K562 (cell line): ENCODE measurements at places on chromosomes 6 and 20.

- DNase-seq, result no peak
Observed at GRCh38 chr20:58923117-58923712, 57.8 kb upstream of the NELFCD start.

DNA sequence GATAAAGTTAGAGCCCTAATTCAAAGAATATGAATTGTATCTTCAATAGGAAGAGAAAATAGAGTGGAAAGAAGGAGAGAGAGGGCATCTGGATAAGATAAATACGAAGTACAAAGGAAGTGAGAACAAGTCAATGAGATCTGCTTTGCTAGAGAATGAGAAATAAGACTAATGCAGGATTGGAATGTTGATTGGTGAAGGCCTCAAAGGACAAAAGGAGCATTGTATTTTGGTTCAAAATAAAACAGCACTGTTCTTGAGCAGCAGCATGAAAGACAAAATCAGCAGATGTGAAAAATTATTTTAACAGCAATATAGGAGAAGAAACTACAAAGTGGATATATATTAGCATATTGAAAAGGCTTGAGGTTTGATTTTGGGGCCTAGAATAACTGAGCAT, 5.1 kb upstream of the TMEM244 start:
- DNase-seq, result no peak

GRCh38 chr20:2753461-2754040, 46.9 kb downstream of the CPXM1 start:
- no peak for DNase-seq

- no peak for DNase-seq
Observed at GRCh38 chr6:168844821-168845609, 404.0 kb downstream of the SMOC2 start.

- no peak for DNase-seq
Observed at GRCh38 chr6:106502559-106502958, 126.7 kb downstream of the RTN4IP1 start.

- no peak for DNase-seq
Observed at GRCh38 chr20:2101057-2101864, at the start of gene STK35. Gene STK35 (plus strand): TSS chr20:2101827. CDS start chr20:2101882, 55 bp downstream.

DNA sequence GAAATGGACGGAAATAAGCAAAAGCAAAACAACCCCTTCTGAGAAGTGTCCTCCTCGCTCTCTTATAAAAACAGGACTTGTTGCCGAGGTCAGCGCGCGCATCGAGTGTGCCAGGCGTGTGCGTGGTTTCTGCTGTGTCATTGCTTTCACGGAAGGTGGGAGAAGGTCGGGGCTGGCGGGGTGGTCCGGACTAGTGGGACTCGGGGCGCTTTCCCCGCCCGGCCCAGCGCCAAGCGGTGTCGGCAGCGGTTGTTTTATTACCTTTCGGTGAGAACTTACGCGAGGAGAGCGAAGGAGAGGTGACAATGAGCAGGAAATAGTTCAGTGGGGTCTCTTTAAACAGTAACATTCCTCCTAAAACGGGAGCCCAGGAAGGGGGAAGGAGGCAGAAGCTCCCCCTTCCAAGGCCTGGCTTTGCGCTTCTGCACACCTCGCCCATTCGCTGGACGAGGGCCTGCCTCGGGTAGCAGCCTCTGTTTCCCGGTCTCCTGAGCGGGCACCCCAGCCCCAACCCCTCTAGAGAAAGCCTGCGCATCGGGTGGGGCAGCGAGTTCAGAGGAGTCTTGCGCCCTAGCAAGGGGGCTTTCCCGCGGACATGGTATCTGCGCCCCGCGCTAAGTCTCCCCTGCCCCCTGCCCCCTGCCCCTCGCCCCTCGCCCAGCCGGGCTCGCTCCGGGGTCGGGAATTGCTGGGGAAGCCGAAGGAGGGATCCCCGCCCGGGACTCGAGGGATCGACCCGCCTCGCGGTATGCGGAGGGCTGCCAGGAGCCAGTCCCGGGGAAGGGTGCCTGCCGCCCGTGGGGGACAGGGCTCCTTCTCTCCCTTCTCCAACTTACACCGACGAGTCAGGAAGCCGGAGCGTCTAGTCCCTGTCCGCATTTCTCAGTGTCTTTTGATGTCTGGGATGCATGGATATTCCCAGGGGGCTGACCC, 1.2 kb upstream of the TBXT start:
- DNase-seq, result no peak

- no peak for DNase-seq
Observed at GRCh38 chr6:22827760-22828159, 258.4 kb downstream of the HDGFL1 start.

- DNase-seq, result no peak
Observed at GRCh38 chr6:163876391-163876790, 461.9 kb downstream of the QKI start.

DNA sequence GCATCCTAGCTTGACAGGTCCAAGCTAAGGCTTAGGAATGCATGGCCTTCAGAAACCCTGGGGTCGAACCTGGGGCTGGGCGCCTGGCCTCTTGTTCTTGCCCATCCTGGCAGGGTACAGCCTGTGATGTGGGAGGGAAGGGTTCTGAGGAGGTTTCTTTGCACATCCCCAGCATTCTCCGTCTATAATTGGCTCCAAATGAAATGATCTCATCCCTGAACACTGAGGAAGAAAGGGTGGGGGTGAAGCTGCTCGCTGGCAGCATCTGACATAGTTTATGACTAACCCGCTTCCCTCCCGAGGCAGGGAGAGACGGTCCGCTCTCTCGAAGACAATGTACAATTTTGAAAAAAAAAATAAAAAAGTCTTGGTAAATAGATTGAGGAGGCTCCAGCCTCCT, 67.1 kb upstream of the ZNFX1 start:
- no peak for DNase-seq

DNA sequence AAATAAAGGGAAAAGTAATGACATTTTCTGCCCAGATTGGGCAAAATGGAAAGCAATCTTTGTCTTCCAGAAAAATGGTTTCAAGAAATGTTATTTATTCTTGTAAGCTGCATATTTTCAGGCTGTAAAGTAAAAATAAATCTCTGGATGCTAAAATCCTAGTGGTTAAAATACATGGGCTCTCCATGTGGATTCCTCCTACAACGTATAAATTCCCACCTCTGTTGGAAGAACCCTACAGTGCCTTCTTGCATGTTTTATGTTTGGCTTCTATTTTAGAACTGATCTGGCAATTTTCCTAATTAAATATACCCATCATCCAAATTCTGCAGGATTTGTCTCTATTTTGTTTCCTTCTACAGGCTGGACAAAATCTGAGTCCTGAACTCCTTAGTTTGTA, 528.9 kb downstream of the COL12A1 start:
- DNase-seq, result no peak

- no peak for DNase-seq
Observed at GRCh38 chr6:160038479-160038878, 69.6 kb downstream of the IGF2R start.
